Activated CD4-positive, alpha-beta T cell treated with anti-CD3 and anti-CD28 coated beads, Interleukin-2, Interleukin-4, amounts not matched to agents 100 ng/mL and 50 ng/mL, durations not matched to agents 16 hours and 8 hours (primary cell): ENCODE measurements at places on chromosomes 2 and 18.
A peak's percentile ranks its signal among the peaks of the same experiment; 100 is the strongest.

- DNase-seq: no peak
Measured at GRCh38 chr18:22817844-22818243, 115.3 kb upstream of the RBBP8 start.

DNA sequence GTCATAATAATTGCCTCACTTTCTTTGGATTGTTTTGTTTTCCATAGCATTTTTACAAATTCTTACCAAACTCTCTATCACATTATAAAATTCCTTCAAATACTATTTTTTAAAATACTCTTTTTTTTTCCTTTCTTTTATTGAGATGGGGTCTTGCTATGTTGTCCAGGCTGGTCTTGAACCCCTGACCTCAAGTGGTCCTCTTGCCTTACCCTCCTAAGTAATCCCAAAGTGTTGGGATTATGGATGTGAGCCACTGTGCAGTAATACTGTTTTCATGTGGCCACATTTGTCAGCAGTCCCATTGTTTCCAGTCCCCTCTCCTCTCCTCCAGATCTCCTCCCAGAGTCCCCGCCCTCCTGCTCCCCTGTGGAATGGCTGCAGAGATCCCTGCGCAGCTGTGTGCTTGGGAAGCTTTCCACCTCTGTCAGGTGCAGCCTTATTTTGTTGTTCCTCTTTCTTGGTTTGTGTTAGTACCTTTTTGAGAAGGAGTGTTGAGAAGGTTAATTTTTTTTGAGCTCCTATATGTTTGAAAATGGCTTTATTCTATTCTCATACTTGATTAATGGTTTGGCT, 227.3 kb downstream of the LOXHD1 start:
- DNase-seq: no peak

DNA sequence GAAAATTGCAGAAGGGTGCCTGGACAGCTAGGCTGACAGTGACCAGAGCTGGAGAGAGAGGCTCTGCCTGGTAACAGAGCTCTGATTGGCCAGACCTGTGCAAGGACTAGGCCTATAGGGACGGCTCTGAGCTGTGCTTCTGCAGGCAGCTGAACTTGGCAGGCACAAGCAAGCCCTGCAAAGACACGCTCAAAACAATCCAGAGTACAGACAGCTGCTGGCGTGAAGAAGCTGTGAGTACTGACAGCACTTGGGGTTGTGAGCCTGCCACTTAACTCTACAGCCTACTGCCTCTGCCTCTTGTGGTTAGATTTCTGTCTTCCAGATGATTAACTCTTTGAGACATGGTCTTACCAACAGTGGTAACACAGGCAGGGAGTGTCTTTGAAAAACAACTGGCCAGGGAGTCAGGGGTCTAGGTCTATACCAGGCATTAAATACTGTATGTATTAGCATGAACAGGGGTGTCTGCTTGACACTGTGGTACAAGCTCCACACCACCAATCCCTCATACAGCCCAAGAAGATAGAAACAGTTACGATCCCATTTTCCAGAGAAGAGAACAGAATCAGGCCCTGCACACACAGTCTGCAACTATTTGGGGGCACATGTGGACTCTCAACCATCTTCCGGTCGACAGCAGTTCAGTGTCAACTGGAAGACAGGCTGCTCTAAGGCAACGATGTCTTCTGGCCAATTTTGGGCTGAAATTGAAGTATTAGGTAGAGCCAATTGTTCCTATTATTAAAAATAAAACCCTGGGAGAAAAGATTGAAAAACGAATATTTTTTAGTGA, 568.4 kb downstream of the TNS1 start:
- peak; percentile 1 for DNase-seq

GRCh38 chr2:65366595-65367125, 65.7 kb downstream of the SPRED2 start:
- peak; percentile 79 for DNase-seq

GRCh38 chr2:226611944-226612318, 187.7 kb downstream of the IRS1 start:
- DNase-seq: no peak

DNA sequence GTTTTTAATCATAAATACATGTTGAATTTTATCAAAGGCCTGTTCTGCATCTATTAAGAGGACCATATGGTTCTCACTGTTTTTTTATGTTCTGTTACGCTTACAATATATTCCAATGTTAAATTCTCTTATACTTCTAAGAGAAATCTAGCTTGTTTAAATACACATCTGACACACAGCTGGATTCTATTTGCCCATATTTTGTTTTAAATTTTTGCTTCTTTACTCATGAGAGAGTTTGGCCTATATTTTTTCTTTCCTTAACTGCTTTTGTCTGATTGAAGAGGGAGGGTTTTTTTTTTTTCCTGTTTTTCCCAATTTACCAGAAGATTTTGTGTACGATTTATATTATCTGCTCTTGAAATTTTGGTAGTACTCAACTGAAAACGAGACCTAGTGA, 34.9 kb downstream of the RNF144A start:
- DNase-seq: no peak

DNA sequence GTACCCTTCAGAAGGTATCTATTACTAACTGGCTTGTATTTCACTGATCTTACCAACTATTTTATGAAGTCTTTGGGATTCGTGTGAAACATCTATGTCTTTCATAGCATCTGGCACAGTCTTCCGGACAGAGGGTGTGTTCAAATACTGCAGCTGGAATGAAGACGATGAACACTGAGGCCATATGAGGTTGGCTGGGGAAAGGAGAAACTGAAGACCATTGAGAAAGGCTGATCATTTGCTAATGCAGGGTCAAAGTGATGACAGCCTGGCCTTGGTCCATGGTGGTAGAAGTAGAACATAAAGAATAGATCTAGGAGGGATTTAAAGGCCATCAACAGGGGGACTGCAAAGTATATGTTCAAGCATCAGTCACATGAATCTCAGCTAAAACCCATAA, 132.7 kb downstream of the CCBE1 start:
- no peak for DNase-seq

DNA sequence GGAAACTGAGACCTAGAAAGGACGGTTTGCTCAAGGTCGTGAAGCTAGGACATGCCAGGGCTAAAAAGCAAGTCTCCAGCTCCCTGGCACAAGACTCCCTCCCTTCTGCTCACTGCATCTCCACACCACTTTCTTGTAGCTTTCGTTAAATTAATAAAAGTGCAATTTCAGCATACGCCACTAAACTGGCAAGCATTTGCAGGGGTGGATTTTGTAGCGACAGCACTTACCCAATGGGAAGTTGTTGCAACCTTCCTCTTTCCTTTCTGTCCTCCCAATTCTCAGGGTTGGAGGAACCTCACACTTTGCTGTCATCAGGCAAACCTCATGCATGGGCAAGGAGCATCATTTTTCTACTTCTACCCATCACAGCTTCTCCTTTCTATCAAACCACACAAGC, 7.4 kb upstream of the RHOB start:
- DNase-seq: no peak

GRCh38 chr2:52405980-52406379, 1361.6 kb upstream of the CHAC2 start:
- no peak for DNase-seq

- DNase-seq: no peak
Measured at GRCh38 chr18:9750606-9751304, 42.7 kb downstream of the RAB31 start.

DNA sequence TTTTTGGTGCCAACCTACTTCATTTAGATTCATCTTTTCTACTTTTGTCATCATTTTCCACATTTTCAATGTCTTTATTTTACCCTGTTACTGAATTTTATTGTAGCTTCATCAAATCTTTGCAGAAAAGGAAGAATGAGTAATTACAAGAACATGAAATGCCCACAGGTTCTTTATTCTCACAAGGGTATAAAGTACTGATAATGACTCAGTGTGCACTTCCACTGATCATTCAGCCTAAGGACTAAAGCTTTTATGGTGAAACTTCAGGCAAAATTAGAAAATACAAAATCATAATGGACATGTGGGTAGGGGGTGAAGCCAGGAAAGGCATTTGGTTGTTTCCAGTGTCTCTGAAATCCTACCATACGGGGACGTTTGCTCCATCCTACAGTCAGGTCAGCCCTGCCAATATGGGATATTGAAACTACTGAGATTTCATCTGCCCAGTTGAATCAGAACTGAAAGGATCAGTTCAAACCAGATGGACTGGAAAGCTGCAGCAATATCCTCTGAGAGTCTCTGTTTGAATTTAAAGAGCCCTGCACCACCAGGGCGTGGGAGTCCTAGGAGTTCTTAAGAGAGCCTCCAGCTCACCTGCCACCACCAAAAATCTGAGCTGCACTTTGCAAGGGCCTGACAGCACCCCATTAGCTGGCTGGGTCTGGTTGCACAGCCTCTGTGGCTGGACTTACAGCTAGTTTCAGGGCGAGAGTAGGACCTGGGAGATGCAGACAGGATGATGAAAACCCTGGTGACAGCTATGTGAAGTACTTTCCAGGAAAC, 390.4 kb downstream of the CMPK2 start:
- no peak for DNase-seq

- peak; percentile 21 for DNase-seq
Measured at GRCh38 chr18:31942291-31942998, 483 bp downstream of the TRAPPC8 start.

- DNase-seq: no peak
Measured at GRCh38 chr2:109148991-109149645, 20.1 kb downstream of the SH3RF3 start.

GRCh38 chr18:25672490-25672889, 320.5 kb upstream of the ZNF521 start:
- DNase-seq: no peak

DNA sequence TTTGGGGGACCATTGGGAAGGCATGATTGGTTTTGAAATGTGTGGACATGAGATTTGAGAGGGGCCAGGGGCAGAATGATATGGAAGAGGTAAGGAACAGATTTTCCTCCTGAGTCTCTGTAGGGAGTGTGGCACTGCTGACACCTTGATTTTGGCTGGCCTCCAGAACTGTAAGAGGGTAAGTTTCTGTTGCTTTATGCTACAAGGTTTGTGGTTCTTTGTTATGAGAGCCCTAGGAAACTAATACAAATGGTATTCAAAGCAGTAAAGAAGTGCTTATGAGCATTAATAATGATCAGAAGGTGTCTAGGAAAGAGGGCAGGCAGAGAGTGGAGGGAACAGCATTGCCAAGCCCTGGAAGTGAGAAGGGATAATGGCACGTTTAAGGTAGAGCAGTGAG, 574.3 kb upstream of the NXPH2 start:
- no peak for DNase-seq

- DNase-seq: peak; percentile 16
Measured at GRCh38 chr2:61620244-61621159, 82.3 kb upstream of the XPO1 start.

- no peak for DNase-seq
Measured at GRCh38 chr2:1256632-1257324, 156.5 kb upstream of the TPO start.

GRCh38 chr2:19122220-19122619, 236.2 kb downstream of the OSR1 start:
- DNase-seq: no peak

DNA sequence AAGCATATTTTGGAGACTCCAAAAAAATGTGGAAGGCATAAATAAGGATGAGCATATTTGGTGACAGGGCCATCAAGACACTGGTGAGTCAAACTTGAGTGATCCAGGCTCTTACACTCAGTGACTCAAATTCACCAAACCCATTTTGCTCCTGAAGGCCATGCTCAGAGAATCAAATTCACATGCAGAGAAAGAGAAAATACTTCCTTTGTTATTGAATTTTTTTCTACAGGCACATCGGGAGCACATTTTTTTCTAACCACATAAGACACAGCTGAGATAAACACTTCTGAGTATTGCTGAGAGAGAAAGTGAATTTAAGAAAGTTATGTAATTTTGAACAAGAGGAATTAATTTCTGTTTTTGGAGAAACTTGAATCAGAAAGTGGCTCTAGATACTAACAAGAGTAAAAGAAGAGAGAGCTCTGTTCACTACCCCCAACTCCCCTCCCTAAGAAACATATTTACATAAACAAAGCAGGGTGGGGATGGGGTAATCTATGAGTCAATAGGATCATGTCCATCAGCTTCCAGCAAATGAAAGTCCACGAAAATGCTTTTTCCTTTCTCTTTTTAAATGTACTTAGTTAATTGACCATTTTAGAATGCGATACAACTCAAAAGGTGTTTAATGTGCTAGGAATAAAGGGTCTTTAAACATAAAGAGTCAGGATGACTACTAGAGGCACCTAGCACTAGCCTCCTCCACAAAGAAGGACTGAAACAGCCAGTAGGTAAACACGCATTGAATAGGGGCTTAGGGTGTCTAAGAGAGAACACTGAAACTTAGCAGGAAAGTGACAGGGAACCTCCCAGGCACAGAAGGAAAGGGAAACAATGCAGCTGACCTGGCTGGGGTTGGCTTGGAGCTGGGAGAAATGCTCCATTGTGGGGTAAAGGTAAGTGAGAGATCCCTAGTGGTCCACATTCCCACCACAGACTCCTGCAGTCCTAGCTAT, 152.3 kb downstream of the KCNE4 start:
- no peak for DNase-seq

- DNase-seq: no peak
Measured at GRCh38 chr2:217922101-217923006, 80.4 kb downstream of the TNS1 start.

- DNase-seq: no peak
Measured at GRCh38 chr2:15668611-15669305, 77.1 kb downstream of the DDX1 start.

- DNase-seq: no peak
Measured at GRCh38 chr2:48015421-48015820, 109.1 kb upstream of the FBXO11 start.

DNA sequence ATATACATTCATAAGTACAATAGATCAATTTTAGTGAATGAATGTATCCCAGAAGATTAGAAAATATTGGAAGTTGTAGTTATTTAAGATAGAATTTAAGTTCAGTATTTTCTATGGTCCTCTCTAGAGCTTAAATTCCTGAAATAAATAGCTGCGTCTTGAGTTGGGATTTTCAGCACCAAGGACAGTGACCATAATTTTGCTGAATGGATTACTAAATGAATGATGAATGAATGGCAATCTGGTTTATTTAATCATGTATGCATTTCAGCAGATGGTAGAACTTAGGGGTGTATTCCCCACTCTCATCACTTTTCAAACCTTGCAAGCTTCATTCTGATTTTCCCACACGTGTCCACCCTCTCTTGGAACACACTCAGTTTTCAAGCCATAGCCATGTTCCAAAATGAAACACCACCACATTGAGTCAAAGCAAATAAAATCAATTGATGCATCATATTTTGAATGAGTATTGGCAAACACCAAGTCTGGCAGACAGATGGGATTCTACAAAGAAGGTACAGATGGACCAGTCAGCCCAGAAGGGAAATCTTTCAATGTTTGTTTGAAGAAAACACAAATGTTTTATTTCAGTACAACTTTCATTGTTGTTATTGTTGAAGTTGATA, 362.2 kb upstream of the NXPH2 start:
- DNase-seq: no peak

- DNase-seq: no peak
Measured at GRCh38 chr18:3110034-3110752, 97.2 kb upstream of the LPIN2 start.

GRCh38 chr2:24509425-24509824, 18.4 kb downstream of the NCOA1 start:
- peak; percentile 29 for DNase-seq

GRCh38 chr18:46370898-46371297, 266.7 kb downstream of the HAUS1 start:
- DNase-seq: no peak
